ENCODE measurements at places on chromosomes 2 and 18.

DNA sequence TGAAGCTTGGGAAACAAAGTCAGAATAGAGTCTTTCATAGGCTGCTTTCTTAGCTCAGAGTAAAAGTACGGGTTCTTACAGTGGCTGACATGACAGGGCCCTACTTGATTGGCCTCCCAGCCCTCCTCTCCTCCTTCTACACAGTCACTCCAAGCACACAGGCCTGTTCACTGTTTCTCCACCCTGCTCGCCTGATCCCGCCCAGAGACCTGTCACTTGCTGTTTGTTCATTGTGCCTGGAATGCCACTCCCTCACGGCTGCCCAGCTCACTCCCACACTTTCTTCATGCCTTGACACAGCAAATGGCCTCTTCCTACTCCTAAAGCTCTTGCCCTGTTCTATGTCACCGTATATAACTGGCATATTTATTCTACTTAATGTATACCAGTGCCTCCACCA lies 104.8 kb downstream of the MAP4K4 start:
- no peak for DNase-seq

GRCh38 chr2:29117636-29118303 lies 2.6 kb downstream of the CLIP4 start:
- no peak for DNase-seq

GRCh38 chr2:219525533-219526232 lies 11.4 kb downstream of the ASIC4 start:
- DNase-seq: no peak

- DNase-seq: no peak
Measured at GRCh38 chr18:63677500-63678225, 16.0 kb upstream of the SERPINB3 start.

GRCh38 chr2:185145316-185146121 lies 547.2 kb downstream of the ZNF804A start:
- no peak for DNase-seq

DNA sequence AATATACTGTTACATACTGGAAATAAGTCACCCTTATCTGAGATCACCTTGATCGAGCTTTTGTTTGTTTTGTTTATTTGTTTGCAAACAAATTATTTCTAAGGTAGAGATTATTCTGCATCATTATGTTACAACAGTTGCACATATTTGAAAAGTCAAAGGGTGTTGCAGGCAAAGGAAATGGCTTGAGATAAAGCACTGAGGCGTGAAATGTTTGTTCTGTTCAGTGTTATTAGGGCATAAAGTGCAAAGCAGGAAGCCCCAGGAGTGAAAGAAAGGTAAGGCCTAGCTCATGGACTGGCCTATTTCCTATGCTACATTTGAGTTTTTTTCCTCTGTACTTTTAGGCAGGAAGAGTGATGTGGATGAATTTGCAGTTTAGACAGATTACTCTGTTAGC lies 1815.6 kb upstream of the LRRTM1 start:
- no peak for DNase-seq

DNA sequence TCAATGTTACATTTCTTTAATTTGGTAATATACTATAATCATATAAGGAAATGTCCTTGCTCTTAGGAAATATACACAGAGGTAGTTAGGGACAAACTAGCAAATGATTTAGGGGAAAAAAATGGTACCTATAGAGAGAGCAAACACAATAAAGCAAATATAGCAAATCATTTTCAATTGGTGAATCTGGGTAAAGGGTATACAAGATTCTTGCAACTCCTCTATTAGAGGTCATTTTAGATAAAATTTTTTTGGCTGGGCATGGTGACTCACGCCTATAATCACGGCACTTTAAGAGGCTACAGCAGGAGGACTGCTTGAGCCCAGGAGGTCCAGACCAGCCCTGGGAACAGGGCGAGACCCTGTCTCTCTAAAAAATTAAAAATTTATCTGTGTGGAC lies 44.4 kb downstream of the STRN start:
- no peak for DNase-seq

GRCh38 chr2:225683258-225683657 lies 283.7 kb downstream of the NYAP2 start:
- no peak for DNase-seq

DNA sequence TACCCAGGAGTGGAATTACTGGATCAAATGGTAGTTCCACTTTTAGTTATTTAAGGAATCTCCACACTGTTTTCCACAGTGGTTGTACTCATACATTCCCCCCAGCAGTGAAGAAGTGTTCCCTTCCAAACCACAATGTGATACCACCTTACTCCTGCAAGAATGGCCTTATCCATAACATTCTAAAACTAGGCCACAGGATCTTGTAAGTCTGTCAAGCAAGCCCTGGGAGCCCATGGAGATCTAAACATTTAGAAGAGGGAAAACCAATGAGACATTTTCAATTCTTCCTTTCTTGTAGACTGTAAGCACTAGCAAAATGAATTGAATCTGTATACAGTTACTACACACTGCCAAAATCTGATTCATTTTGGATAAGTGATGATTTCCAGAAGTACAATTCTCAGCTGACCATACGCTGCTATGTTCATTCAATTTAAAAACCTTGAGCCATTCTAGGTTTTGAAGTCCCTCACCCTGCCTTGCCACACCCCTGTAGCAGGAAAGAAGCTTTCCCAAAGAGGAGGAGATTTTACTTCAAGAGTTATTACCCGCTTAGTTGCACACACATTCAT lies 149.1 kb downstream of the SLC8A1 start:
- no peak for DNase-seq

- DNase-seq: no peak
Measured at GRCh38 chr18:42510540-42510939, 555.5 kb downstream of the PIK3C3 start.

GRCh38 chr2:221822416-221822815 lies 250.3 kb upstream of the EPHA4 start:
- no peak for DNase-seq

DNA sequence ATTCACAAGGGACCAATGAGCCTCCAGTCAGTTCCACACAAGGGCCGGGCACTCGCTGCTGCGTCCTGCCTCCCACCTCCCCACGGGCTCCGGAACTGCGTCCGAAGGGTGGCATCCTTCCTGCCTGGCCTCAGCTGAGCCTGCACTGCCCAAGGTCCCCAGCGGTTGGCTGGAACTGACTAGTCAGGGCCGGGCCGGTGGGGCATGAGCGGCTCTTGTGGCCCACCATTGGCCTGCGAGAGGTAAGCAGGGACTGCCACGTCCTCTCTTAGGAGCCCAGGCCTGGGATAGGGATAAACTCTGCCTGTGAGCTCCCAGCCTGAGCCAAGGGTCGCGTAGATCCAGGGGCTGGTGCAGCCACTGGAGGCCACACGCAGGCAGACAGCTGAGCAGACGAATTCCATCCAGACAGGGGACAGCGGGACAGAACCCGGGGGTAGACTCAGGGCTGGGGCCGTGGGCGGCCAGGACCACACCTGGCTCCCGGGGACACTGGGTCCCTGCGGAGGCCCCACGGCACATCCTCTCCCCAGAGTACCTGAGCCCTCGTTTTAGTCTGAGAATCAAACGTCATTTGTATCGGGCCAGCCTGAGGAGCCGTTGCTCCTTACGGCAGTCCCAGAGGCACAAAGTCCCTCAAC lies 148.4 kb downstream of the ZNF516 start:
- no peak for DNase-seq

- no peak for DNase-seq
Measured at GRCh38 chr2:101736861-101737291, 39.4 kb downstream of the MAP4K4 start.

DNA sequence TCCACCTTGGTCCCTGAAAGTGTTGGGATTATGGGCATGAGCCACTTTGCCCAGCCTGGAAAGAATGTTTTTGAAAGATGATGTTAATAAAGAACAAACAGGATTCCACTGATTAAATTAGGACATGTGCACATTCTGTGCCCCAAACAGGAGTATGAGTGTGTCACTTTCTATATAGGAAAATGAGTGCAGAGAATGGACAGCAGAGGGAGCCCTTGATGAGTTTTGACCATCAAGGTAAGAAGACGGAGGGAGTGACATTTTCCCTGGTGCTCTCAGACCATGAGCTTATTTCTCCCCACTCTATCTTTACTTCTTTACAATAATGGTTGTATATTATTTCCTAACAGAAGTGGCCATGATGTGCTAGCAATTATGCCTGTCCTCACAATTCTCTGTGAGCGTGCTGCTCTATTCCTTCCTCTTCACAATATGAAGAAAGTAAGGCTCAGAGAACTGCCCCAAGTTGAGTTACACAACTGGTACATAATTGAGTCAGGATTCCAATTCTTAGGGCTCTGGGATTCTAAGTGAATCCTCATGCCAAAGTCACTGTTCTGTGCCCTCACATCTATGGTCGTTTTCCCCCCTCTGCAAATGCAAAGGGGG lies 20.6 kb downstream of the RPL37A start:
- DNase-seq: peak; percentile 53

- no peak for DNase-seq
Measured at GRCh38 chr2:54330926-54331835, 75.2 kb upstream of the TSPYL6 start.

- DNase-seq: peak; percentile 6
Measured at GRCh38 chr2:118992740-118993391, 50.9 kb downstream of the MARCO start.

DNA sequence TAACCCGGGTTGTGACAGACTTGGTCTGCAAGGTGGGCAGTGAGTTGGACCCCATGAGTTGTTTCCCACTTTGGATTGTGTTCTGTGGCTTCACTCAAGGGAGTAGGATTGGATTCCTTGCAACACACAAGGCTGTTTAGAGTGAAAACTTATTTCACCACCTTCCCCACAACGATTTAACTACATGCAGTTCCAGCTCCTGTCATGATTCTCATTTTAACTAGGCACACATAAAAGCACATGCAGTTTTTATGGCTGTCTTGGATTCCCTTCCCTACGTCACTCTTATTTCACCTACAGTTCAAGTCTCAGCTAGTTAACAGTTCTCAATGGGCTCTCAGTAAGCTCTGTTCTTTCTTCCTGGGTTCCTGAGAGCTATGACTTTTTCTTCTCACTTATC lies 15.9 kb downstream of the EFEMP1 start:
- DNase-seq: no peak

DNA sequence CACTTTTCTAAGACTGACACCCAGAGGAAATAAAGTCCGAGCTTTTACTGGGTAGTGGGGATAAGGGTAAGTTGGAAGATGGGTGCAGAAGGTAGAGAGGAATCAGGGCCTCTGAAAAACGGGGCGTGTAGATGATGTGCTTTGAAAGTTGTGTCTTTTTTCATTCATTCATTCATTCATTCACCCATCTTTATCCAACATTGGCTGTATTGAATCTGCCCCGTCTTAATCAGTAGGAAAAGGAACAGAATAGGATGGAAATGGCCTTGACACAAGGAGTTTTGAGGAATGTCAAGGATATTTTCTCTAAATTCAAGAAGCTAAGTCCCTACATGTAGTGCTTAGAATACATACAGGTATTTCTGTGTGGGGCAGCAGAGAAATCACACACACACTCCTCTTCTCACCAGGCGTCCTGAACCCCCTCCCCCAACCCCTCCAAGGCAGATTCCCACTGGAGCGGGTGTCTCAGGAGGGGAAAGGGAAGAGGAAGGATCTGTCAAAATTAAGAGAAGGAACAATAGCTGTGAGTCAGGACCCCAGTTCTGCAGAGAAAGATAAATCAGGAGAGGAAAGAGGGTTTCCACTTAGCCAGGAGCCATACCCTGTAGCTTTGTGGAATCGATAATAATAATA lies 13.9 kb downstream of the DYSF start:
- no peak for DNase-seq

GRCh38 chr18:74604774-74605173 lies 7.1 kb downstream of the ZNF407 start:
- no peak for DNase-seq

GRCh38 chr2:239014458-239015217 lies 166.8 kb downstream of the TWIST2 start:
- DNase-seq: no peak

- DNase-seq: peak; percentile 42
Measured at GRCh38 chr2:143452817-143453451, 323.7 kb downstream of the ARHGAP15 start.

DNA sequence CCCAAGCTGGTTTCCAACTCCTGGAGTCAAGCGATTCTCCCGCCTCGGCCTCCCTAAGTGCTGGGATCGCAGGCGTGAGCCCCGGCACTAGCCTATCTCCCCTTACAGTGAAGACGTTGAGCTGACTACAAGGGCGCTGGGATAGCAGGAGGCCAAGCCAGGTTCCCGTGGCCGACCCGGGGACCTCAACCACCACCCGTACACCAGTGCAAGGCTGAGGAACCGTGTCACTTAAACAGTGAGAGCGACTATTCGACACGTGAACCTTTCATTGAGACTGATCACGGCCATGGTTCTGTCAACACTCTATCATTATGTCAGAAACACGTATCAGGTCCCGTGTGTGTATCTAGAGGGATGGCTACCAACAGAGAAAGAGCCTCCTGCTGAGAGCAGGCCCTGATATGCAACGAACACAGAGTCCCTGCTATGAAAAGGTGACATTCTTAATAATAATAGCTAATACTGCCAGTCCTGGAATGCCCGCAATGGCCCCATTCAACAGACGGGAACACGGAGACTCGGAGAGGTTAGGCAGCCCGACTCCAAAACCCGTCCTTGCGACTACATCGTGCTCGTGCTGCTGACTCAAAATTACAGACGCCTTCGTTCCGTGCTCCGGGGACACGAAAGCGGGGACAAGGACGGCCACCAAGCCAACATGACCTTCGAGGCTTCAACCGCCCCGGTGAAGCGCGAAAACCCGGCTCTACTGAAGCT lies 833 bp downstream of the AFG3L2 start:
- no peak for DNase-seq

DNA sequence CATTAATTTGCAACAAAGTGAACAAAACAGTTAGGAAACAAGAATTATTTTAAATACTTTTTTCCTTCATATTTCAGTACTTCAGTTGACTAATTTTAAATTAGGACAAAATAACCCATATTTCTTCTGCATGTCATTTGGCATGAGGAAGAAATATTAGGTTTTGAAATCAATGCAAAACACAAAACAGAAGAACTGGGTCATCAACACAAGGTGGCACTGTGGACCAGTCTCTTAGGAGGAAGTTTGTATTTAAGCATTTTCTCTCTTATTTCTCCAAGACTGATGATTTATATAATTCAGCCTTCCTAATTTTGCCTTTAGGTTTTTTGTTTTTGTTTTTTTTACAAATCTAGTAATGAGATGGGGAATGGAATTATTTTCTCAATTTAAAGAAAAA lies 352.8 kb upstream of the KCNH7 start:
- DNase-seq: no peak

DNA sequence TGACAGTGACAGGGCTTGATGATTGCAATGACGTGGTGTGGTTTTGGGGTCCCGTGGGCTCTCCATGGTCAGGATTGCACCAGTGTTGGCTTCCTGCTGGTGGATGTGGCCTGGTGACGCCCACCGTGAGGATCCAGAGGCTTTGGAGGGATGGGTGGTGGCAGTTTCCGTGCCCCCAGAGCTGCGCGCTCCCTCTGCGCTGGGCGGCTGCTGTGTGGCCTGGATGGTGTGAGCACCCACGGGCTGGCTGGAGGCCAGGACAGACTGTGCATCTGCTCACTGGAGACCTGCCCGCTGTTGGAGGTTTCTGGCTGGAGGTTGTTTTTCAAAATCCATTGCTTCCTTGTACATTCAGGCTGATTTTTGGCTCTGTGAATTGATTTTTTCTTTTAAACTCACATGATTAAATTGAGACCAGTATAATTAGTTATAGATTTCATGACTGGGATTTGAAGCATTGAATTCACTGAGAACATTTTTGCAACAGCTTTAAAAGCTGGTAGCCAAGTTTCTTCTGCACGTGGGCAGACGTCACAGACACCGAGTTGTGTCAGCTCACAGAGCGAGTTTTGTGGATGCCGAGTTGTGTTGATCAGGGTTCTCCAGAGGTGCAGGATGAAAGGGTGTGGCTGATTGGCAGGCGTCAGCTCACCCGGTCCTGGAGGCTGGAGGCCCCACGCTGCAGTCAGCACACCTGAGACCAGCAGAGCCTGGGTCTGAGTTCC lies 72.7 kb downstream of the KCNG2 start:
- no peak for DNase-seq

All from CD4-positive, alpha-beta T cell treated with Interleukin-6 for 4 hours (primary cell).